Peyer's patch (tissue), 4 donors: ENCODE measurements at places on chromosomes 6 and 20. TPM values are rescaled to one million over a fixed set of nuclear protein-coding genes. Genes with fewer than 3 reads are reported as not detected.

GRCh38 chr6:42125231-42125630 lies 17.2 kb downstream of the C6orf132 start:
- no peak overlapping the region for H3K27ac ChIP-seq
- no peak overlapping the region for H3K4me3 ChIP-seq
- DNase-seq, result peak; percentile 42
- no peaks in the 10 kb centered on the region for H3K4me1 ChIP-seq
- no peaks in the 10 kb centered on the region for H3K36me3 ChIP-seq

- H3K27me3 ChIP-seq, result no peaks in the 10 kb centered on the region
- DNase-seq, result no peak
These were observed 648 bp upstream of the BACH2 start for GRCh38 chr6:90297115-90297866.

- no peak overlapping the region for H3K27ac ChIP-seq
- no peaks in the 10 kb centered on the region for H3K36me3 ChIP-seq
- no peak for DNase-seq
- H3K4me3 ChIP-seq, result no peak overlapping the region
- H3K27me3 ChIP-seq, result no peaks in the 10 kb centered on the region
- H3K4me1 ChIP-seq, result no peaks in the 10 kb centered on the region
These were observed 31.0 kb downstream of the IRF4 start for GRCh38 chr6:422433-423054.

DNA sequence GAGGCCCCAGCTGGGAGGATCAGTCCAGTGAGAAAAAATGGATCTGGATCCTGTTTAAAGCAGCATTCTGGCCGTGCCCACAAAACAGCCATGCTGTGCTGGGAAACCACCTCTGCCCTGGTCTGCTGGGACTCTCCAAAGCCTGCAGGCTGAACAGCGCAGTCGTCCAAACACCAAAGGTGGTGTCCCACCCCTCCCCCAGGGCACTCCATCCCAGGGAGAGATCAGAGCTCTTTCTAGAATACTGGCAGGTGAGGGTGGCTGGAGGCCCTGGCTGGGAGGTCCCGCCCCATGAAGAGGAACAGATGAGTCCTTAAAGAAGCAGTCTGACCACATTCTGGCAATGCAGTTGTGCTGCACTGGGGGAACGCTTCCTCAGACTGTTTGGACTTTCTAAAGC lies 84.6 kb downstream of the MRAP2 start:
- DNase-seq, result no peak
- H3K27me3 ChIP-seq, result no peaks in the 10 kb centered on the region
- no peaks in the 10 kb centered on the region for H3K4me1 ChIP-seq
- no peak overlapping the region for H3K4me3 ChIP-seq
- no peaks in the 10 kb centered on the region for H3K36me3 ChIP-seq
- no peak overlapping the region for H3K27ac ChIP-seq

GRCh38 chr6:6407071-6407741 lies 86.7 kb upstream of the F13A1 start:
- H3K4me1 ChIP-seq, result no peaks in the 10 kb centered on the region
- H3K27me3 ChIP-seq, result no peaks in the 10 kb centered on the region
- DNase-seq, result no peak
- no peaks in the 10 kb centered on the region for H3K36me3 ChIP-seq
- H3K27ac ChIP-seq, result no peak overlapping the region

DNA sequence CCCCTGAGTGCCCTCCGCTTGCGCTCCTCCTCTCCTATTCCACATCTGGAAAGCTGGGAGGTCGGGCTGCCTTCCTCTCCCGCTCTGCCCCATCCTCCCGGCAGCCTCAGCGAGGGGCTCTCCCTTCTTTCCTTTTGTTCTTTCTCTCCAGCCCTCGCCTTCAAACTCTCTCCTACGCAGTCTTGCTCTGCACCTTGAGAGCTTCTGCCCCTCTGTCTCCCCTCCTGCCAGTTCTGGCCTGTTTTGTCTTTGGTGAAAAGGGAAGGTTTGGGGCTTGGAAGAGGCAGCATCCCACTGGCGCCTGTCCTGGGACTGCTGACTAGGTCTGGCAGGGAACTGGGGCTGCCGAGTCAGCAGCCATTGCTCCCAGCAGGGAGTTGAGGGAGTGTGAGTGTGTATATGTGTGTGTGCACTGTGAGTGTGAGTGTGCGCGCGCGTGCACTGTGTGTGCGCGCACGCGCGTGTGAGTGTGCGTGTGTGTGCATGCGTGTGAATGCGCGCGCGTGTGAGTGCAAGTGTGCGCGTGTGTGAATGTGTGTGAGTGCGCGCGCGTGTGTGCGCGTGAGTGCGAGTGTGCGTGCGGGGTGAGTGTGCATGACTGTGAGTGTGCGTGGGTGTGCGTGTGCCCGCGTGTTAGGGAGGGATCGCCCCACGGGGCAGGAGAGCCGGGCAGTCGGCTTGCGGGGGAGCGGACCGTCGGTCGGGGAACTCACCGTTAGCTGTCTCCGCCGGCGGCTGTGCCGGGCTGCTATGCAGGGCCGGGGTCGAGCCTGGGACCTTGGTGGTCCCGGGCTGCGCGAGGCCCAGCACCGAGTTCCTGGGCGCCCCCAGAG lies 523 bp downstream of the CPXM1 start:
- no peak overlapping the region for H3K4me3 ChIP-seq
- no peak for DNase-seq
- H3K36me3 ChIP-seq, result no peaks in the 10 kb centered on the region

DNA sequence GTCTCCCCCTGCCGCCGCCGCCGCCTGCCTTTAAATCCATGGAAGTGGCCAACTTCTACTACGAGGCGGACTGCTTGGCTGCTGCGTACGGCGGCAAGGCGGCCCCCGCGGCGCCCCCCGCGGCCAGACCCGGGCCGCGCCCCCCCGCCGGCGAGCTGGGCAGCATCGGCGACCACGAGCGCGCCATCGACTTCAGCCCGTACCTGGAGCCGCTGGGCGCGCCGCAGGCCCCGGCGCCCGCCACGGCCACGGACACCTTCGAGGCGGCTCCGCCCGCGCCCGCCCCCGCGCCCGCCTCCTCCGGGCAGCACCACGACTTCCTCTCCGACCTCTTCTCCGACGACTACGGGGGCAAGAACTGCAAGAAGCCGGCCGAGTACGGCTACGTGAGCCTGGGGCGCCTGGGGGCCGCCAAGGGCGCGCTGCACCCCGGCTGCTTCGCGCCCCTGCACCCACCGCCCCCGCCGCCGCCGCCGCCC lies 474 bp downstream of the CEBPB start:
- peaks cover 16% of the 10 kb centered on the region for H3K4me1 ChIP-seq
- H3K27ac ChIP-seq, result peak overlapping the region; percentile 98
- peak; percentile 80 for DNase-seq
- peak overlapping the region; percentile 95 for H3K4me3 ChIP-seq

GRCh38 chr6:10316373-10316721 lies 98.5 kb downstream of the TFAP2A start:
- no peaks in the 10 kb centered on the region for H3K36me3 ChIP-seq
- no peaks in the 10 kb centered on the region for H3K4me1 ChIP-seq
- H3K4me3 ChIP-seq, result no peak overlapping the region
- no peak overlapping the region for H3K27ac ChIP-seq

DNA sequence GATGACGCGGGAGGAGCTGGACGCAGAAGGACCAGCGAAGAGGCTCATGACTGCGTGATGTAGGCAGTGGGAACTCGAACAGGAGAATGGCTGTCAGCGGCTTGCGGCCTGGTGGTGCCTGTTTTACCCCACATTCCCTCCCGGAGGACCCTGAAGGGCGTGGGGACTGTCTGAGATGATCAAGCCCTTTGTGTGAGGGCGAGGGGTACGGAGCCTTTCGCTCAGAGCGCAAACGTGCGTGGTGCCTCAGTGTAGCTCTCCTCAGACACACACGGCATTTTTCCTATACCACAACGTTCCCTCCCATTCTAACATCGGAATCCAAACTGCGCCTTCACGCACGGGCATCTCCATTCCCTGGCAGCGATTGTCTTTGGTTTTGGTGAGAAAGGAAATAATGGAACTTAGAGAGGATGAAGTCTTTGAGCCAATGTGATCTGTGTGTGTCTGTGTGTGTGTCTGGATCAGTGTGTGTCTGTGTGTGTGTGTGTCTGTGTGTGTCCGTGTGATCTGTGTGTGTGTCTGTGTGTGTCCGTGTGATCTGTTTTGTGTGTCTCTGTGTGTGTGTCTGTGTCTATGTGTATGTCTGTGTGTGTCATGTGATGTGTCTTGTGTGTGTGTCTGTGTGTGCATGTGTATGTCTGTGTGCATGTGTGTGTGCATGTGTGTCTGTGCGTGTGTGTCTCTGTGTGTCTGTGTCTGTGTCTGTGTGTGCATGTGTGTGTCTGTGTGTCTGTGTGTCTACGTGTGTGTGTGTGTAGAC lies 5.3 kb downstream of the PTK6 start:
- no peak overlapping the region for H3K4me3 ChIP-seq
- no peaks in the 10 kb centered on the region for H3K27me3 ChIP-seq
- DNase-seq, result peak; percentile 23
- H3K36me3 ChIP-seq, result no peaks in the 10 kb centered on the region
- H3K4me1 ChIP-seq, result no peaks in the 10 kb centered on the region

DNA sequence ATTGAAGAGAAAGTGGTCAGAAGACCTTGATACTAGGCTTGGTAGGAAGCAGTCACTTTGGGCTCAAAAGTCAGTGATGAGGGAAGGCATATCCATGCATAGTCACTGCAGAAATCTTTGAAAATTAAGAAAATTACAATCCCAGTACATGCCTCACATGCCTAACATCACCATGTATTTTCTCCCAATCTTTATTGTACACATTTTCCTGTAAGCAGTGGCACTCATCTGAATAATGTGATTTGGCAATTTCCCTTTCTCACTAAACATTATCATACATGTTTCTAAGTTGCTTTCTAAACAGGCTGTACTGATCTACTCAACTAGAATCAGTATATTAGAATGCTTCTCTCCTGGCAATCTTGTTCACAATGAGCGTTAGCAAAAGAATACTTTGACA lies 280.7 kb upstream of the SUPT3H start:
- no peak for DNase-seq
- peaks cover 4% of the 10 kb centered on the region for H3K4me1 ChIP-seq
- no peak overlapping the region for H3K27ac ChIP-seq
- H3K27me3 ChIP-seq, result no peaks in the 10 kb centered on the region
- H3K4me3 ChIP-seq, result no peak overlapping the region

TMEM170B gene
- 0.35 TPM for total RNA-seq

TAF8 gene
- total RNA-seq, result 24.5 TPM

DEFB124 gene
- not detected for total RNA-seq

APOBEC2 gene
- not detected for total RNA-seq

GSTA3 gene
- total RNA-seq, result not detected

SMPD2 gene
- 20.6 TPM for total RNA-seq

ADGB gene
- total RNA-seq, result not detected

GMPR gene
- total RNA-seq, result 6.3 TPM
